ENCODE measurements at places on chromosomes 5 and 9.

- DNase-seq: no peak
These were observed 39.8 kb downstream of the POLK start for GRCh38 chr5:75551471-75551870.

GRCh38 chr5:36628695-36629094 is 22.3 kb downstream of the SLC1A3 start:
- no peak for DNase-seq

GRCh38 chr9:135698767-135699166 is 514 bp downstream of the SOHLH1 start:
- DNase-seq: no peak

- no peak for DNase-seq
These were observed 12.1 kb downstream of the ZFAND5 start for GRCh38 chr9:72352911-72353388.

DNA sequence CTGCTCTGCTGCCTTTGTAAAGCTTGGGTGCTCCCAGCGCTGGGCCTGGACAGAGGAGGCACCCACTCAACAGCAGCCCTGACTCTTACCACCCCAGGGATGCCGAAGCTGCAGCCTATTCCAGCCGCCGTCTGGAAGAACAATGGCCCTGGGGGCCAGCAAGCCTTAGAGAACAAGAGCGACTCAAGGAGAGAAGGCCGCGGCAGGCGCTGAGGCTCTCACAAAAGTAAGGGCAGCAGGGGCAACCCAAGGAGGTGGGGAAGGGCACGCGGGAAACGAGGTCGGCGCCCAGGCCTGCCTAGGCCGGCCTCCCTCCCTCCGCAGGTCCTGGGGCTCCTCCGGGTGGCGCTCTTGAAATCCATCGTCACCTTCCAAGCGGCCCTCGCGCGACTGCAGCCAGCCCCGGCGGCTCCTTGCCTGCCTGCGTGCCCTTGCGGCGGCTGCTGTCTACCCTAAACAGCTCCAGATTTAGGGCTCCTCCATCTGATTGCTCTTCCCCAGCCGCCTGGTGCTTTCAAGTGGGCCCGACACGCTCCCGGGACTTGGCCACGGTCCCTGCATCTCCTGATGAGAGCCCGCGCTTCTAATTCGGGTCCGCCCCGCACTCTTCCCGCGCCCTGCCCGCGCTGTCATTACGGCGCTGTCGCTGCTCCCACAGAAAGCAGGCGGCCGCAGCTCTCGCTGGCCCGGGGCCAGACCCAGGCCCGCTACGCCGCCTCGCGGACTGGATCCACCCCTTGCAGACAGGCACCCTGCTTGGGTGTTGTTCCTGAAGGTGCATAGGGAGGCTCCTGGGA is 213.3 kb downstream of the SEMA6A start:
- peak; percentile 26 for DNase-seq

- DNase-seq: peak; percentile 38
These were observed 469.4 kb downstream of the CDK5RAP2 start for GRCh38 chr9:120110520-120110919.

DNA sequence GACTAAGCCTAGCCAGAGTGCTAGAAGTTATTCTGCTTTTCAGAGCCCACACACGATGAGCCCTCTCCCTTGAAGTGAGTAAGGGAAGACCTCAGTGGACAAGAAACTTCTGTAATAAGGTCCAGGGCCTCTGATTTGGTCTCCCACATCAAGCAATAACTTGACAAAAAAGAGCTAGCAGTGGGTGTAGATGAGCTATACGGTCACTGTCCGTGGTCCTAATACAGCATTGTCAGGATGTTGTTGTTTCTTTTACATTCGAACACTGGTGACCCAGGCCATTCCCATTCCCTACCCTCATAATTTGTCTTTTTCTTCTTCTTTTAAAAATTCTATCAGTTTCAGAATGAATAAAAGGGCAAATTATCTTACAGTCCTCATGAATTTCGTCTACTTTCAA is 5.2 kb downstream of the PCSK1 start:
- DNase-seq: no peak

DNA sequence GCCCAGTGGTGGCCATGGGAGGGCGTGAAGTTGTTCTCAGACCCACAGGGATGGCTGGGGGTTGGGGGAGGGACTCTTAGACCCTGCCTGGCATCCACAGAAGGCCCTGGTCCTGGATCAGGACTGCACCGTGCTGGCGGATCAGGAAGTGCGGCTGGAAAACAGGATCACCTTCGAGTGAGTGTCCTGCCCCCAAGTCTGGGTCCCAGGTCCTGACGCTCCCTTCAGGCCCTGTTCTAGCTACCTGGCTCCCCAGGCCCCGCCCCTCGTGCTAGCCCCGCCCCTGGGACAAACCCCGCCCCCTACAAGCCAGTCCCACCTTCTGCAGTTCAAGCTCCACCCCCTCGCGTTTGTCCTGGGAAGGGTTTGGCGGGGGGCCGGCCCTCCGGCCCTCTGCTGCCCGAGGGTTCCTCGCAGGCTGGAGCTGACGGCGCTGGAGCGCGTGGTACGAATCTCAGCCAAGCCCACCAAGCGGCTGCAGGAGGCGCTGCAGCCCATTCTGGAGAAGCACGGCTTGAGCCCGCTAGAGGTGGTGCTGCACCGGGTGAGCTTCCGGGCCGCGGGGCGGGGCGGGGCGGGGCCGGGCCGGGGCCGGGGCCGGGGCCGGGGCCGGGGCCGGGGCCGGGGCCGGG is 12.9 kb downstream of the RGS14 start:
- DNase-seq: peak; percentile 76

- DNase-seq: no peak
These were observed 58.3 kb downstream of the PIK3R1 start for GRCh38 chr5:68273717-68274409.

DNA sequence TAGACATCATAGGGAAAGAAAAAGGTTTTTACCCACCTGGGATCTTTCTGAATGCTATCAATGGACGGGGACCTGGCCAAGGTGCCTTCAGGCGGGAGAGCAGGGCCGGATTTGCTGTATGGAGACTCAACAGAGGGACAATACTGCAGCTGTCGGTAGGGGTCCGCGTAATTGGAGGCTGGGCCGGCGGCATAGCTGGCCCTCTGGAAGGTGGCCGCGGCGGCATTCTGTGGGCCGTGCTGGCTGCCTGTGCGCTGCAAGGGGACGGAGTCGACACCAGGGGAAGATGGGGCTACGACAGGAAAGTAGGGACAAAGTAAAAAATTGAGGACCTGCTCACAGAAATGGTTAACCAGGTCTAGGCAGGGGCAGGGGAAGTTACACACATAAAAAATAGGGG is 557.9 kb downstream of the CTNND2 start:
- no peak for DNase-seq

- no peak for DNase-seq
These were observed 19.4 kb downstream of the CDKN2AIPNL start for GRCh38 chr5:134392301-134392700.

DNA sequence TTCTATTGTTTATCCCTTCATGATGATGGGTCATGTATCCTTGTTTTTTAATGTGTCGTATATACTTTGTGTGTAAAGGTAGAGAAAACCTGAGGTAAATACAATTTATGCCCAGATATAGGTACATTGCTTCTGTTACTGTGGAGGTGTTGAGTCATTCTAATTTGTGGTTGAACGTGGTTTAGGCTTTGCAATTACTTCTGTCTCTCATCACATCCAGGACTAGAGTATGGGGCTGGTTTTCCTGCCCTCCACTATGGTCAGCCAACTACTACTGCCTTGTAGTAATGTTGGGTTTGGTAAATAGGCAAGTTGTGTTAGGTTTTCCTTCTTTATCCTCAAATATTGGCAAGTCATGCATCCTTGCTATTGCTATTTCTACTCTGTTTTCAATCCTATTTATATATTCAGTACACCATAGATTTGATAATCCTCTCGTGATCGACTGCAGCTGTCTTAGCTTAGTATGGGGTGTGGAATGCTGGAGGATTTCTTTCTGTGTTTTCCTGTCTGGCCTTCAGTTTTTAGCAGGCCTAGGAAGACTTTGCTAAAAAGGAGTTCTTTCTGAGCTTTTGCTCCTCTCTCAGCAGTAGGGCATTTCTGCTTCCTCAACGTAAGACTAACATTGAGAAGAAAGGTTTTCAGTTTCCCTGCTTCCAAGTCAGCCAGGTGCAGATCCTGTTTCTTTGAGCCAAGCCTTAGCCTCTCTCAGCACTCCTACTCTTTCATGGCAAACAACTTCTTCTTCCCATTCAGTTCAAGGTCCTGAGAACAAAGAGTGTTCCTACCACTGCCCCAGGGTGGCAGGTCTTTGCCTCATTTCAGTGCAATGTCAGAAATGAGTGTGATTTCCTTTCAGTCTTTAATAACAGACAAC is 844.4 kb upstream of the CDH18 start:
- DNase-seq: no peak

DNA sequence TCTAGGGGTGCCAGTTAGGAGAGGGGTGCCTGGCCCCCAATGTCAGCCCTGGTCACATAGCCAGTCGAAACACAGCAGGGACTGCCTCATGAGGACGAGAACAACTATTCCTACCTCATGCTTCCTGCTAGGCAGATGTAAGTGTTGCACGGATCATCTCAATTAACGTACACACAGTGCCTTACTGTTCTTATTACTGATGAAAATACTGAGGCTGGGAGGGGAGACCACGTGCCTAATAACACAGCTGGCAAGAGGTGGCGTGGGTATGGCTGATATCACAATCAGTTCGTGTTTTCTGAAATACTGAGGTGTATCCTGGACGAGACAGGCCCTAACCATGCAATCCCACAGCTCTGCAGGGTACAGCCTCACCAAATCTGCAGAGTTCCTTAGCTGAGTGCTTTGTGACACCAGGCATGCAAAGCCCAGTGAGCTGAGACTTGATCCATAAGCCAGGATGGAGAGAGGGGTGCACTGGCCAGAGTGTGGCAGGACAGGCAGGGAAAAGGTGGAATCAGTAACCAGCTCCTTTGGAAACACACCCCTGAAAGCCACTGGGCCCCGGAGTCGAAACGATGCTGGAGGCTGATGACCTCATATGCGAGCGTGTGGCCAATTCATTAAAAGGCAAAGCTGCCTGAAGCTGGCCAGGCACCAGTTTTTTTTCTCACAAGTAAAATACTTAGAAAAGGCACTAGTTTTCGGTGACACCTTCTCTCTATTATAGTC is 63.9 kb downstream of the PRRT1B start:
- DNase-seq: no peak

GRCh38 chr5:138650196-138650595 is 75.0 kb upstream of the HSPA9 start:
- DNase-seq: no peak

DNA sequence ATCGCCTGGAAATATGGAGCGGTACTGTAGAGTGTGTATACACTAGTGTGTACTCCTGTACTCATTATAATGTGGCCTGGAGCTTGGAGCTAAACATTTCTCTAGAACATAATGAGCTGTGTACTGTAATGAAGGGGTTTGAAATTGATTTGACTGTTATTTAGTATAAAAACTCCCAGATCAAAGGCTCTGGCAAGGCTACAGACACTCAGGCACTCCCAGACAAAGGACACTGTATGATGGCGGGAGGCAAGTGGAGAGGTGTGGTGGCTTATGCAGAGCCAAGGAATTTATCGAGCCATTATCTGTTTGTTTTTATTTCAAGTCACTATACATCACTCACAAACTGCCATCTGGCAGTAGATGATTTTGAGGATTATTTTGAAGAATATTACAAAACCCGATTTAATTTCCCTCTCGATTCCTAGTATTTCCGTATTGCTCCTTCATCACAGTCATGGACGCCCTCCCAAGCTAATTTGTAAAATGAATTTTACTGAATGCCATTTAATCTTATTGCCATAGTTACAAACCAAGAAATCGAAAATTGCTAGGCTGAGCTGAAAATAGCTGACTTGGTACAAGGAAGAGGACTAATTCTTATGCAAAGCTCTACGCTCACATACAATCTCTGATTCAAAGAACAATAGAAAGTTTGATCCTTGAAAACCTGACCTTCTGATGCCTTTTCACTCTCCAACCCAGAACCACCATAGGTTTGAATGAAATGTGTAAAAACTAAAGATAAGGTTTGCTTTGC is 240.2 kb upstream of the SEMA6A start:
- DNase-seq: no peak

- DNase-seq: peak; percentile 73
These were observed 85.5 kb upstream of the CTSL start for GRCh38 chr9:87640385-87640795.

- DNase-seq: no peak
These were observed 1.9 kb downstream of the SPAG8 start for GRCh38 chr9:35810122-35810521.

GRCh38 chr5:89055015-89055694 is 172.2 kb upstream of the MEF2C start:
- no peak for DNase-seq

GRCh38 chr9:34419716-34420504 is 38.5 kb downstream of the FAM219A start:
- DNase-seq: no peak

GRCh38 chr5:113804264-113804663 is 290.8 kb downstream of the YTHDC2 start:
- no peak for DNase-seq

DNA sequence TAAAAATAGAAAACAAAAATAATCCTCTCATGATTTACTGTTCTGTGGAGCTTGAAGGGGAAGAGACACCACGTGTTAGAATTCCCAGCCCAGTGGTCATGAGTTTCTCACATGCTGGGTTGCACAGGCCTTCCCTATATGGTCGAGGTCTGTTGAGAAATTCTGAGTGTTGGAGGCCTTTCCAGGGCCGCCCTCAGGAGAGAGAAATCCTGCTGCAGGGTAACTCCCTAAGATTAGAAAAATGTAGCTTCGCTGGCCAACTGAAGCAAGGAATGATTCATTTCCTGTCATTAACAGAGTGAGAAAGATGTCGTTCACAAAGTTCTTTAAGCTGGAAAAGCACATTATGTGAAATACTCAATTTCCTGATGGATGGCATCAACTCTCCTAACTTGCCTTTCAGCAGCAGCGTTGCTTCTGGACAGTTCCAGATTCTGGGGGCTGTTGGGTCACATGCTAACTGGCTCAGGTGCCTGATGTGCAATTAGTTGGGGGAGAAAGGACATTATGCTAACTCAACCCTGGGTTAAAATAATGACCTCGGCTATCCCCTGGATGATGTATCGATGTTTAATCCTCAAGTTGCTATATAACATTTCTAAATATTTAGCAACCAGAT is 104.8 kb upstream of the CD180 start:
- no peak for DNase-seq

- no peak for DNase-seq
These were observed 233.7 kb downstream of the SMARCA2 start for GRCh38 chr9:2248768-2249265.

DNA sequence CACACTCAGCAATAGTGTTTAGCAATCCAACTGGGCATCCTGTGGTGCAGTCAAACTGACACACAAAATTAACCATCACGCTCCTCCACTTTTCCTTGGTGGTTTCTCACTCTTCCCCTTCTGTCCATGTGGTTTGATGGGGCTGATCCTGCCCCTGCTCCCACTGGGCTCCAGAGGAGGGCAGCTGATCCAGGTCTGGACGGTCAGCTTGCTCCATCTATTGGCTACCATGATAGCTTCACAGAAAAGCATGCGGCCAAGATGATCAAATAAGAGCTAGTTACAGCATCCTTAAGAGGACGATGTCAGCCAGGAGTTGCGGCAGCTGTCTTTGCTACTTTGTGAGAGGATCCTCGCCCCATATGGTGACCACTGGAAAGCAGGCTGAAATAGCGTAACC is 29.6 kb upstream of the RANBP17 start:
- no peak for DNase-seq
